ENCODE measurements at places on chromosomes 5 and 9. TPM values are rescaled to one million over a fixed set of nuclear protein-coding genes. Genes with fewer than 3 reads are reported as not detected.

IFNK gene
- not detected for total RNA-seq

SLC22A4 gene
- total RNA-seq: 4.9 TPM

SLC6A3 gene
- total RNA-seq: 0.37 TPM

SLCO4C1 gene
- 0.04 TPM for total RNA-seq

AGXT2 gene
- not detected for total RNA-seq

HRH2 gene
- total RNA-seq: 0.46 TPM

AGPAT2 gene
- 112 TPM for total RNA-seq

DCTN4 gene
- total RNA-seq: 19.1 TPM

PHF24 gene
- 0.09 TPM for total RNA-seq

RFK gene
- 36.8 TPM for total RNA-seq

MSX2 gene
- total RNA-seq: 5.6 TPM

PNPLA7 gene
- total RNA-seq: 1.1 TPM

PTBP3 gene
- total RNA-seq: 33.9 TPM

FAM163B gene
- total RNA-seq: not detected

THBS4 gene
- not detected for total RNA-seq

CCDC171 gene
- 0.55 TPM for total RNA-seq

C9orf43 gene
- 0.41 TPM for total RNA-seq

HAVCR2 gene
- total RNA-seq: 0.20 TPM

SPATA6L gene
- 1.8 TPM for total RNA-seq

PCDHGA7 gene
- total RNA-seq: 0.79 TPM

FSTL4 gene
- total RNA-seq: 6.3 TPM

ADRB2 gene
- 0.73 TPM for total RNA-seq

RNF180 gene
- 0.29 TPM for total RNA-seq

SEMA5A gene
- not detected for total RNA-seq

TTC39B gene
- 1.2 TPM for total RNA-seq

ACOT12 gene
- total RNA-seq: not detected

TEX48 gene
- total RNA-seq: not detected

RASGRF2 gene
- 2.3 TPM for total RNA-seq

CCNO gene
- 7.5 TPM for total RNA-seq

ZNF366 gene
- not detected for total RNA-seq

SPATA31C1 gene
- not detected for total RNA-seq

PPWD1 gene
- total RNA-seq: 15.9 TPM

ACSL6 gene
- not detected for total RNA-seq

PCDHA2 gene
- total RNA-seq: not detected

CA9 gene
- total RNA-seq: 6.6 TPM

FOXD4L3 gene
- not detected for total RNA-seq

ORM2 gene
- not detected for total RNA-seq

FBLL1 gene
- not detected for total RNA-seq

PLPPR1 gene
- total RNA-seq: not detected

GLIPR2 gene
- 7.1 TPM for total RNA-seq

ANKRD18A gene
- total RNA-seq: 12.2 TPM

CDH9 gene
- total RNA-seq: not detected

CER1 gene
- total RNA-seq: not detected

PCA3 gene
- not detected for total RNA-seq

TRPM3 gene
- total RNA-seq: not detected

SLC6A7 gene
- not detected for total RNA-seq

MORN5 gene
- not detected for total RNA-seq

EQTN gene
- not detected for total RNA-seq

TLE1 gene
- total RNA-seq: 80.2 TPM

NR5A1 gene
- total RNA-seq: not detected

CCIN gene
- not detected for total RNA-seq

OBP2B gene
- not detected for total RNA-seq

TMOD1 gene
- total RNA-seq: 2.9 TPM

ZNF462 gene
- total RNA-seq: 3.6 TPM

OR13D1 gene
- total RNA-seq: not detected

TMEM171 gene
- total RNA-seq: 6.4 TPM

PCDHB10 gene
- total RNA-seq: not detected

PCDHA9 gene
- total RNA-seq: not detected

Data from A549 treated with ZK216348 at 1 μM for 4 hours (cell line).